ENCODE measurements at places on chromosomes 16 and 17.
A peak's percentile ranks its signal among the peaks of the same experiment; 100 is the strongest.

DNA sequence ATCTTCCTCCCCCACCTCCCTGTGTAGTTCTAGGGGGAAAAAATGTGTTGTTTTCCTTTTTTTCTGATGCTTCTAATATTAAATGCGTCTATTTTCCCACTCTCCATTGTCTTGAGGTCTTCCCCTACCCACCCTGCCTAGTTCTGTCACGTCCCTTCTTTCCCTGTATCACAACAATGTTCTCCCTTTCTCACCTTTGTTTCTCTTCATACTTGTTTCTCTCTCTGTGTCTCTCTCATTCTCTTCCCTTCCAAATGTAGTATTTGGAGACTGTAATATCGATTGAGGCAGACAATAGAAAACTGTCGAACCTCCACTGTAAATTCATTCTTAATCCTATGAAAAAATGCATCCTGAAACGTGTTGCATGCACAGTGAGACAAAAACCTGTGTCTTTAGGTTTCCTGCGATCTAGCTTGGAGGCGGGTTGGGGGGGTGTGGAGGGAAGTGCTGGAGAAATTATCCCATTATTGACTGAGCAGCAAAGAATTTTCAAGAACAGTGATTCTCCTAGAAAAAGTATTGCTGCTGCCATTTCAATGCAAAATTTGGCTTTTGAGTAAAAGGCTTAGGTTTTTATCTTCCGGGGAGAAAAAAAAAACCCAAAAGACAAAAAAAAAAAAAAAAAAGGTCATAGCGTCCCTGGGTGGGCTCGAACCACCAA, 1.3 kb upstream of the PSMB3 start:
- peaks cover 42% of the 10 kb centered on the region for H3K27me3 ChIP-seq
- DNase-seq, result no peak
- H3K27ac ChIP-seq, result peak overlapping the region; percentile 99
- peaks cover 43% of the 10 kb centered on the region for H3K36me3 ChIP-seq
- H3K4me3 ChIP-seq, result peak overlapping the region; percentile 93

DNA sequence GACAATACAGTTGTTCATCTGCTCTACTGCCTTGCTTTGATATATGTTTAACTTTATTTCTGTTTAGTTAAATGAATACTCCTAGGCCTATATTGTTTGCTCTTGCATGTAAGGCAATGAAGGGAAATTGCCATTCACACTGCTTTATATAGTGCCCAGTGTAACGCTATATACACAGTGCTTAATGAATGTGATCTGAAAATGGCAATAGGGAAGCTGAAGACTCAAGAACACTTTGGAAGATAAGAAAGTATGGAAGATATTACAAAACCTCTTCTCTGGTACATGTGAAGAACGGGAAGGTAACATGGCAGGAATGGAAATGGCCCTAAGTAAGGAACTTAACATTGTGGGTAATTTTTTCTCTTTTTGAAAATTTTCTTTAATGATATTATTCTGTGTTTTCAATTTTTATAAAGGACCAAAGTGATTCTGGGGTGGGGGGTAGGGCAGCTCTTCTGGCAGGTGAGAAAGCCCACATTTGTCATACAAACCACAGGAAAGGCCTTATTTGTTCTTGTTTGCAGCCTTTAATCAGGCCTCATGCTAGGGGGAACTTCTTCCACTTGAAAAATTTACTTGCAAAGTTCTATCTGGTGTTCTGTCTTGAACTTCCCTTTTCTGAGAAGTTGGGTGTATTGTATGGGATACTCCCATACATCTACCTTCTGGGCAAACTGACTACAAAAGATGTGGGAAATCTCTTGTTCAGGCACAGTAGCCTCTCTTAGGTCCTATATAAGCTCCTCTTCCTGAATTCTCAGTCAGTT, 100.8 kb upstream of the CORO6 start:
- peaks cover 29% of the 10 kb centered on the region for H3K36me3 ChIP-seq
- H3K4me3 ChIP-seq, result peak overlapping the region; percentile 36
- peaks cover 81% of the 10 kb centered on the region for H3K4me1 ChIP-seq
- DNase-seq, result no peak

DNA sequence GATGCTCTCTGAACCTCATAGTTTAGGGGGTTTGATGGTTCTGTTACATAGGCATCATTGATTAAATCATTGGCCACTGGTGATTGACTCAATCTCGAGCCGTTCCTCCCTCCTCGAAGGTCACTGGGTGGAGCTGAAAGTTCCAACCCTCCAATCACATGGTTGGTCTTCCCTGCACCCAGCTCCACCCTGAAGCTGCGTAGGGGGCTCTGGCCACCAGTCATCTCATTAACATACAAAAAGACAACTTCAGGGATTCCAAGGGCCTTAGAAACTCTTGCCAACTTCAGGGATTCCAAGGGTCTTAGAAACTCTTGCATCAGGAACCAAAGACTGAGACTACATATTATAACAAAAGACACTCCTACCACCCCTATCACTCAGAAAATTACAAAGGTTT, 306.5 kb upstream of the TNRC6C start:
- DNase-seq, result no peak
- peaks cover 6% of the 10 kb centered on the region for H3K4me1 ChIP-seq
- H3K4me3 ChIP-seq, result no peak overlapping the region
- no peak overlapping the region for H3K27ac ChIP-seq
- no peaks in the 10 kb centered on the region for H3K27me3 ChIP-seq

DNA sequence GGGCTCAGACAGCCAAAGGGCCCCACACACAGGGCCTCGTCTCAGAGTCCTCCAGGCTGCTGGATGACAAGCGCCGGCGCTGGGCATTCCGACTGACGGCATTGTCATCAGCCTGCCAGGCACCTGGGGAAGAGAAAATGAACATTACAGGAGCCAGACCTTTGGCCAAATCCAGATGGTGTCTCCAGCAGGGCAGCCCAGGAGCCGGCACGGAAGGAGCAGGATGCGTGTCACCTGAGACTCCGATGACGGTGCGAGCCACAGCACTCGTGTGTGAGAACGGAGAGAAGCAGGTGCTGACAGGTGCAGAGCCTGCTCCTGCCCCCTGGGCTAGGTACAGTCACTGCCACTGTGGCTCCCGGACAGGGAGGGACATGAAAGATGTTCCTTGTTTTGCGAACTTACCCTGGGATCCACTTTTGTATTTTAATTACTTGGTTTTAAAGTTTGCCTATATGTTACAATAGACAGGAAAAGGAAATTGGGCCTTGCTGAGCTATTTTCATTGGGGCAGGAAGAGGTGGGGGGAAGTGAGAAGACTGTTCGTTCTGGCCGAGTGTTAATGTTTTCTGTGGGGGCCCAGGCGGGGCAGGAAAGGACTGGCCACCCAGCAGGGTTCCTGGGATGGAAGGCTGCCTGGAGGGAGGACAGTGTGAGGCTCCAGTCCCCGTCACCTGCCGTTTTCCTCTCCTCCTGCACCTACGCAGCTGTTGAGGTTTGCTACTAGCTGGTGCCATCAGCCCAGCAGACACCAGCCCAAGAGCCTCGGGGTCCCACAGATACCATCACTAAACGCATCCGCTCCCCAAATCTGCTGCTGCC, 4.4 kb upstream of the FOXJ1 start:
- H3K27me3 ChIP-seq, result peaks cover 1% of the 10 kb centered on the region
- peaks cover 35% of the 10 kb centered on the region for H3K36me3 ChIP-seq
- H3K4me1 ChIP-seq, result peaks cover 70% of the 10 kb centered on the region
- peak overlapping the region; percentile 54 for H3K4me3 ChIP-seq
- peak; percentile 69 for DNase-seq

DNA sequence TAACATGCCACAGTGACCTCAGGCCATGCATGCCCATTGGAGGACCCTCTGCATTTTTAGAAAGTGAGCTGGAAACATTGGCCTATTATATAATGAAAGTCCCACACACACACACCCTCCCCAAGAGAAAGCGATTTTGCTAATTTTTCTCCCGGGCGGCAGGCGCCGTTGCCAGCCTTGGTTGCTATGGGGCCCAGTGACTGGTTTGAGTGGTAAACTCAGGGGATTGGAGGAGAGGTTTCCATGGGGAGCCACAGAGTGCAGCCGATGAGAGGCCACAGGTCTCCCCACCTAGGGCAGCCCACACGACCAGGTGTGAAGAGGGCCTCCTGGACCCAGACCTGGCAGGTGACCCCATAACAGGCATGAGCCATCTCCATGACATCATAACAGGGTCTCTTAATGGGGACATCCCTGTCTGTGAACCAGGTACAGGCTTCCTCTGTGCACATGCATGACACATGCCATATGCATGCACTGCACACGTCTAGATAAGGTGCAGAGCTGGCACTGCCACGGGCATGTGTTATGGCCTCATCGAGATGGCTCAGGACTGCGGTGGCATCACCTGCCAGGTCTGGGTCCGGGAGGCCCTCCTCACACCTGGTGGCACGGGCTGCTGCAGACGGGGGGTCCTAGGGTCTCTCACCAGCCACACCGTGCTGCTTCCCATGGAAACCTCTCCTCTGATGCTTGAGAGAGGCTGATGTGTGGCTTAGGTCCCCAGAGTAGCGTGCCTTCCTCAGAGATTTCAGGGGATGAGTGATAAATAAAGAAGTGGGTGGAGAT, 144.1 kb downstream of the RBFOX3 start:
- H3K4me3 ChIP-seq, result no peak overlapping the region
- DNase-seq, result no peak

DNA sequence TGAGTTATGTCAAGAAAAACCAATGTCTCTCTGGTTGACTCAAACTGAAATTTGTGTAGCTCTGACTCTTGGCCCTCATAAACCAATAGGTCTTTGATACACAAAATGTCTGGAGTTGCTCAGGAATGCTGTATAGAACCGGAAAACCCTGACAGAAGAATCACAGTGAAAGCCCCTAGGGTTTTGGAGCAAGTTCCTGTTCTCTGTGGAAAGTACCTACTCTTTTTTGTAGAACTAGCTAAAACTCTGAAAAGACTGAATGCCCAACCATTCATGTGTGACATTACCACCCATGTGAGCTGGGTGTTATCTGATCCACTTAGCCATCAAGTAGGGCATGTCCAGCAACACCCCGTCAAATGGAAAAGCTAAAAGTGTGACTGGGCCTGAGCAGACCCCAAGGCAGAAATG, 28.8 kb downstream of the CCL4 start:
- no peaks in the 10 kb centered on the region for H3K36me3 ChIP-seq
- no peak for DNase-seq
- H3K27ac ChIP-seq, result no peak overlapping the region
- H3K4me1 ChIP-seq, result peaks cover 1% of the 10 kb centered on the region
- H3K27me3 ChIP-seq, result peaks cover 43% of the 10 kb centered on the region

DNA sequence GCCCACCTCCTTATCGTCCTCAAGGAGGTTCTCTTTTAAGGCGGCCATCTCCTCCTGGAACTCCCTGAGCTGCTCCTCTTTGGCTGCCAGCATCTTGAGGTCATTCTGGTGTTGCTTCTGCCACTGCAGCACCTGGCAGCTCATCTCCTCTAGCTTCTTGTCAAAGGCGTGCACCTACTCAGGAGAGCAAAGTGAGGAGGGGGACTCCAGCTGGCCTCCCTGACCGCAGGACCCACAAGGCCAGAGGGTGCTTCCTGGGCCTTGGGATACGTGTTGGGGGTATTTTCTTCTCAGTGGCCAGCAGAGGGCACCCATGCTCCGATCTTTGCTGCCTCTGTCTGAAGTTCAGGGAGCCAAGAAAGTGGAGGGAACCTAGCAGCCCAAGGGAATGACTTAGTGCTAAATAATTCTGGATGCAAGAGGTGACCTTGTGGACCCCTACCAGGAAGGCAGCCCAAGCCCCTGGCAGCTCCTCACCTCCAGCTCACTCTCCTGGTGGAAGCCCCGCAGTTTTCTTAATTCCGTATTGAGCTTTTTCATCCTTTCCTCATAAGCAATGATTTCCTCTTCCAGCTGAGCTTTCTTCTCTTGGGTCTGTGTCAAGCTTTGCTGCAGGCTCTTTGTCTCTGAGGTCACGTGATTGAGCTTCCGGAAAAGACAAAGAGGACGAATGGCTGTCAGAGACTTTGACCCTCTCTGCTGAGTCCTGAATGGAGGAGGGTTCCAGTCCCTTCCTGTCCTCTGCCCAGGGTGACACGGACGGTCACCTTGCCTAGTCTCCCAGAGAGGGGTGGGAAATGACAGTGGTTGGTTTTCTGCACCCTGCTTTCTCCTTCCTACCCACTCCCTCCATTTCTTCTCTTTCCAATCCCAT, 31.4 kb downstream of the DHX38 start:
- no peaks in the 10 kb centered on the region for H3K27me3 ChIP-seq
- peak; percentile 74 for DNase-seq
- H3K4me3 ChIP-seq, result no peak overlapping the region
- no peaks in the 10 kb centered on the region for H3K36me3 ChIP-seq

DNA sequence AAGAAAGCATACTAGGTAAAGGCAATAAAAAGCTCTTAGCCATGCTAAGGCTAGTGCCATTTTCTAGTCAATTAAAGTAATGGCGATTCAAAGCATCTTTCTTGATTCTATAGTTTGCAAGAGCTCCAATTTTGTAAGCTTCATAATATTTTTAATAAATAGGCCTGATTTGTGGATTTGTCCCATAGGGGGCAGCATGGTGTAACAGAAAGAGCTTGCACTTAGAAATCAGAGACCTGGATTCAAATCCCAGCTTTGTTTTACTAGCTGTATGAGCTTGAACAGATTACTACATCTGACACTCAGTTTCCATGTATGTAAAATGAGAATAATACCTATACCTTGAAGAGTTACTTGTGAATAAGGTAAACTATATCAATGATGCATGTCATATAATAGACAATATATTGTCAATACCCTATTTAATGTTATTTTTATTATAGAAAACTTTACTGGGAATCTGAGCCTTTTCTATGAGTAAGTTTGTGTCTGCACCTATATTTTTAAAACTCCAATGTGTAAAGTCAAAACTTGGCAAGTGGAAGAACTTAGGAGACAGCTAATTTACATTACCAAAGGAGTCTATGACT, 93.6 kb upstream of the NOG start:
- no peak overlapping the region for H3K27ac ChIP-seq
- no peak overlapping the region for H3K4me3 ChIP-seq
- H3K4me1 ChIP-seq, result no peaks in the 10 kb centered on the region
- H3K36me3 ChIP-seq, result no peaks in the 10 kb centered on the region
- peaks cover 2% of the 10 kb centered on the region for H3K27me3 ChIP-seq

GRCh38 chr17:45968732-45969131, 30.3 kb upstream of the STH start:
- H3K4me3 ChIP-seq, result no peak overlapping the region
- no peak overlapping the region for H3K27ac ChIP-seq
- no peaks in the 10 kb centered on the region for H3K4me1 ChIP-seq
- no peaks in the 10 kb centered on the region for H3K36me3 ChIP-seq
- peaks cover 23% of the 10 kb centered on the region for H3K27me3 ChIP-seq

DNA sequence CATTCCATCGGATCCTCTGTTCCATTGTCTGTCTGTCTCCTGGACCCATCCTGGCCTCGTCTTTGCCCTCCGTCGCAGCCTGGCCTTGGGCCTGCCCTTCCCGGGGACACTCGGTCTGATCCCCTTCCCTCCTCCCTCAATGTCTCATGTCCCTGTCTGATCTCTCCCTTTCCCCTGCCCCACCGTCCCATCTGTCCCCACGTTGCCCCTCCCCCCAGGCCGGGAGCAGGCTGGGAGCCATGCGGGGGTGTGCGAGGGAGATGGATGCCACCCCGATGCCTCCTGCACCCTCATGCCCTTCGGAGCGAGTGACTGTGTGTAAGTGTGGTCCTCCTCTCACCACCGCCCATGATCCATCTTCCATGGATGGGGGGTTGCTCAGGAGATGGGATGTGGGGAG, 5.3 kb upstream of the ATP2A1 start:
- peaks cover 2% of the 10 kb centered on the region for H3K4me1 ChIP-seq
- H3K36me3 ChIP-seq, result peaks cover 64% of the 10 kb centered on the region
- H3K4me3 ChIP-seq, result no peak overlapping the region
- no peak overlapping the region for H3K27ac ChIP-seq
- no peaks in the 10 kb centered on the region for H3K27me3 ChIP-seq

- H3K27me3 ChIP-seq, result no peaks in the 10 kb centered on the region
- no peak overlapping the region for H3K27ac ChIP-seq
- H3K4me3 ChIP-seq, result no peak overlapping the region
Observed at GRCh38 chr17:45819632-45820031, 25.0 kb upstream of the SPPL2C start.

- H3K27ac ChIP-seq, result peak overlapping the region; percentile 97
- peaks cover 97% of the 10 kb centered on the region for H3K36me3 ChIP-seq
- peak overlapping the region; percentile 44 for H3K4me3 ChIP-seq
- peak; percentile 73 for DNase-seq
- peaks cover 69% of the 10 kb centered on the region for H3K4me1 ChIP-seq
Observed at GRCh38 chr17:78806451-78806850, 24.4 kb upstream of the CYTH1 start.

Measured in activated T-cell treated with anti-CD3 and anti-CD28 coated beads, Interleukin-2, amount 50 U/mL, for 24 hours (primary cell).